ENCODE measurements at places on chromosomes 1 and 21.

- no peak for DNase-seq
Observed at GRCh38 chr1:167425482-167425881, 92.8 kb downstream of the CD247 start.

DNA sequence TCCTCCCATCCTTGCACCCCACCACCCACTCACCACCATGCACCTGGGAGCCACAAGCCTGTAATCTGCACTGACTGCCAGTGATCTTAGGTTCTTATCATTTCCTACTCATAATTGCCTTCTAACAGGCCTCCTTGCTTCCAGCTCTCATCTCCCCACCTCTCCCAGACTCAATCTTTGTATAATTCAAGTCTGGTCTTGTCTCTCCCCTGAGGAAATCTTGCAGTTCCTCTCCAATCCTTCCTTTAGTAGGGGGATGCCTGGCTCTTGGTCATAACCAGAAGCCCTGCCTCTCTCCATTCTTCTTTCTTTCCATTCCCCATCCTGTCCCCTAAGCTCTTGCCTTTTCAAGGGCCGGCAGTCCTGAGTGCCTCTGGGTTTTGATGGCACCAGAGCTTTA, 27.8 kb downstream of the PIGM start:
- no peak for DNase-seq

- DNase-seq = no peak
Observed at GRCh38 chr1:76840278-76840677, 27.0 kb upstream of the ST6GALNAC5 start.

DNA sequence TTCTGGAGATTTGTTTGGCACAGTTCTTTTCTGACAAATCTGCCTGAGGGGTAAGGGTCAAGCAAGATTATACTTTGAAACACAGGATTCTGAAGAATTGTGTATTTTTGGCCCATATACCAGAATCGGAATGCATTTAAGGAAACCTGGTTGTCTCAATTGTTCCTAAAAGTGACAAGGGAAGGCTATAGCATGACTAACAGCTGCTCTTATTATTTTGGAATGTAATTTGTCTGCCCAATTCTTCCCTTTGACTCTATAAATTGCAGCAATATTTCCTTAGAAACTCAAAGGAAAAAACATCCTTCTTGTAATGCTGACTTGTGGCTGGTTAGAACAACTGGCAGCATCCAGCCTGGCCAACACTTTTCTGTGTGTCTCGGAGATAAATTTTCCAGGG, 15.8 kb upstream of the VCAM1 start:
- DNase-seq = no peak

DNA sequence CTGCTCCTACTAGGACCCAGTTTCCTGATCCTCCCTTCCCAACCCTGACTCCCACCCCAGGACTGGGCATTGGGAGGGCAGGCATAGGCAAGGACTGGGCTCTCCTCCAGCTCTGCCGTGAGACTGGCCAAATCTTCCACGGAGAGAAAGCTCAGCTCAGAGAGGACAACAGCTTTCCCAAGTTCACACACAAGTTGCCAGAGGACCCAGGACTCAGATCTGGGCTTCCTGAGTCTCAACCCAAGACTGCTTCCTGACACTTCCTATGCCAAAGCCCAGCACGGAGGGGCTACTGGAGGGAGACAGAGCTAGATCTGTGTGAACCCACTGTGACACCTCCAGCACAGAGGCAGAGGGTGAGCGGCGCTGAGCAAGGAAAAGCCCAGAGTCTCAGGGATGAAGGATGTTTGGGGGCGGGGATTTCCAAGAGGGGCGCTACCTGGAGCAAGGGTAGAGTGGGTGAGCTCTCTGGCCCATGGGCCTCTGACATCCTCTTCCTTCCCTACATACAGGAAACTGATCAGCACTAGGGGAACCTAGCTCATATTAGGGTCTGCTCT, 7.1 kb downstream of the PDZK1IP1 start:
- no peak for DNase-seq

DNA sequence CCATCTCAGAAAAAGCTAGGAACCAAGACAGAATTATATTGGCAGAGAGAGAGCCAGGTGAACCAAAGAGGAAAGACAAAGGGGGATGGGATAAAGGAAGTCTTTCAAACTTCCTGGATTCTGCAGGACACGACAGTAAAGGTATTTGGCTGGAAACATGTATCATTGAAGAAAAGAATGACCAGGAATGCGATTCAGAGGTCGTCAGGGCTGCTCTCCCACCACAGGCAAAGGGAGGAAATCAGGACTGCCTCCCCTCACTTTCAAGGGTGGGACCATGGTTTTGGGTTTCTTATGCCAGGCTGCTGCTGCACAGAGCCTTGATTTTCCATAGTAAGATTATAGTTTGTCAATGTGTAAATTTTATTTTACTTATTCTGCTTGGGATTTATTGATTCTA, 848.8 kb downstream of the BRINP3 start:
- DNase-seq = no peak

DNA sequence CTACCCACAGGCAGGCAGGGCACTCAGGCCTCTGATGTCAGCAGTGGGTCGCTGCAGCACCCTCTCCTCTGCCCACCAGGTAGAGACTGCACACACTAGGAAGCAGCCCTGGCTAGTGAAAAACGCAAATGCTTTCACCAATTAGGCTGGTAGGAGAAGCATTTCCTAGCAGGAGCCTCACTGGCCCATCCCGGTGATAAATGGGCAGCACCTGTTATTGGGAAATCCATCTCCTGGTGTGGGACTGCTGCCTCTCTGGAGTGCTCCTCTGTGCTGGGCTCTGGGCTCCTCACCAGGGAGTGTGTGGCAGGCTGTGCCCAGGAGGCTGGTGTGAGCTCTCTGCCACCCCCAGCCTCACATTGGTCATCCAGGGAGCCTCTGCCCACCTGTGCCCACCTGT, 28.6 kb downstream of the LRP8 start:
- DNase-seq = no peak

GRCh38 chr1:230067871-230068620, 1.0 kb downstream of the GALNT2 start:
- DNase-seq = no peak

GRCh38 chr1:93649231-93649630, 32.4 kb downstream of the BCAR3 start:
- no peak for DNase-seq

- DNase-seq = no peak
Observed at GRCh38 chr1:116433275-116434257, 60.5 kb downstream of the ATP1A1 start.

GRCh38 chr1:151621351-151621750, 9.5 kb downstream of the SNX27 start:
- no peak for DNase-seq

- DNase-seq = no peak
Observed at GRCh38 chr1:206761159-206761768, 9.3 kb upstream of the IL19 start.

DNA sequence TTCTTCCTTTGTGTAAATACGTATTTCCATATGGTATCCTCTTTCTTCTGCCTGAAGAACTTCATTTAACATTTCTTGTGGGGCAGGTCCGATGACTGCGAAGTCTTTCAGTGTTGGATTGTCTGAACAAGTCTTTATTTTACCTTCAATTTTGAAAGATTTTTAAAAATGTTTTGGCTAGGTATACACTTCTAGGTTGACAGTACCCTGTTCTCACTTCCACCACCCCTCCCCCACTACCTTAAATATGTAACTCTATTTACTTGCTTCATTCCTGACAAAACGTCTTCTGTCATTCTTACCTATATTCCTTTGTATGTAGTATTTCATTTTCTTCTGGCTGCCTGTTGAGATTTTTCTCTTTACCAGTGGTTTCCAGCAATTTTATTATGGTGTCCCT, 85.7 kb upstream of the ARTN start:
- DNase-seq = no peak

DNA sequence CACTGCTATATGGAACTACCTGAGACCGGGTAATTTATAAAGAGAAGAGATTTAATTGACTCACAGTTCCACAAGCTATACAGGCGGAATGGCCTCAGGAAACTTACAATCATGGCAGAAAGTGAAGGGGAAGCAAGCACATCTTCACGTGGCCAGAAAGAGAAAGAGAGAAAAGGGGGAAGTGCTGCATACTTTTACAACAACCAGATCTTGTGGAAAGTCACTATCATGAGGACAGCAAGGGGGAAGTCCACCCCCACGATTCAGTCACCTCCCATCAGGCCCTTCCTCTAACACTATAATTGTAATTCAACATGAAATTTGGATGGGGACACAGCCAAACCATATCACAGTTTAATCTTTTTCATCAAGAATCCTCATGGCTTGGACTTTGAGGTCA, 339.2 kb upstream of the AJAP1 start:
- DNase-seq = no peak

GRCh38 chr1:100440075-100440809, 87.9 kb downstream of the CDC14A start:
- DNase-seq = no peak

GRCh38 chr1:21919520-21919919, 17.6 kb downstream of the HSPG2 start:
- no peak for DNase-seq

DNA sequence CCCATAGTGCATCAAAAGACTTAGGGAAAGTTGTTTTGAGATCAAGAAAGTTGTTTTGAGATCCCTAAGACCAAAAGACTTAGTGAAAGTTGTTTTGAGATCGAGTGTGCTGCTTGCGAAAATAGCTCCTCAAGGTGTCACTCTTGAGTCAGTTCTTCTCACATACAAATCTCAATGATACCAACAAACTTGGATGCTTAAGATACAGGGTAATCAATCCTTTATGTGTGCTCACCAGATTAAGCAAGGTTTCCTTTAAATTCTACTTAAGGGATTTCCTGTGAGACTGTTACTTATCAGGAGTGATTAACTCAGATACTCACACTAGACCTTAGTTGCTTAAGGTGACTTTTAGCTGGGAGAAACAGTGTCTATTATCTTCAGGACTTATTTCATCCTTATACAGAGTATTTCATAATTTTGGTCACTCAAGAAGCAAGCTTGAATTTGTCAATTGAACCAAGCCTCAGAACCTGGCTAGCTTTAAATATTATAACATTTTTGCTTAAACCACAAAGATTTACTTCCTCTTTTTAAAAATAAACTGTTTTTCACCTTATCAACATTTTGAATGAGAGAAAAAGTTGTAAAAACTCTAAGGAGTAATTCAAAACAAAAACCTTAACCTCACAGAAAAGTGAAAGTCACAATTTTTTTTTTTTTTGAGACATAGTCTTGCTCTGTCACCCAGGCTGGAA, 8.0 kb upstream of the RLF start:
- no peak for DNase-seq

- no peak for DNase-seq
Observed at GRCh38 chr1:174949061-174949460, 50.7 kb upstream of the CACYBP start.

- no peak for DNase-seq
Observed at GRCh38 chr1:170671629-170671963, 7.7 kb downstream of the PRRX1 start.

- DNase-seq = no peak
Observed at GRCh38 chr1:227777646-227778045, 37.8 kb upstream of the PRSS38 start.

GRCh38 chr21:41823166-41823565, 56.0 kb downstream of the PRDM15 start:
- no peak for DNase-seq

DNA sequence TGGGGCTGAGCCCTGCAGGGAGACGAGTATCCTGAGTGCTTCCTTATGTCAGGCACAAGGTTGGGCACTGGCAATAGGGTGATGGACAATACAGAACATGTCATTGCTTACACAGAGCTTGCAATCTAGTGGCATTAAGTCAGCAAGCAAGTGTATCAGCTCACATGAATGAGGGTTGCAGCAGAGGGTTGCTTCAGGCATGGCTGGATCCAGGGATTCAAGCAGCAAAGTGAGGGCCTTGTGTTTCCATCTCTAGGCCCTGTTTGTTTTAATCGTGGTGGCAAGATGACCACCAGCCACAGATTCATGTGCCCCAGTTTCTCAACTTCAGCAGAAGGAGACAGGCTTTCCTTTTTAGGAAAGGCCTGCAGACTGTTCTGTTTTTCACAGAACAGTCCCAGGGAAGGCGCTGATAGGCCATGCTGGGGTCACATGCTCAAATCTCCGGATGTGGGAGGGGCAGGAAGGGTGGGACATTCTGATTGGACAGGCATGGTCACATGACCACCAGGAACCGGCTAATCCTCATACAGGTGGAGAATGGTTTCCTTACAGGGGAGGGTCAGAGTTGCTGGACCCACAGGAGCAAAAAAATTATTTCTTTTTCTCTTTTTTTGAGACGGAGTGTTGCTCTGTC, 14.4 kb downstream of the PLOD1 start:
- no peak for DNase-seq

DNA sequence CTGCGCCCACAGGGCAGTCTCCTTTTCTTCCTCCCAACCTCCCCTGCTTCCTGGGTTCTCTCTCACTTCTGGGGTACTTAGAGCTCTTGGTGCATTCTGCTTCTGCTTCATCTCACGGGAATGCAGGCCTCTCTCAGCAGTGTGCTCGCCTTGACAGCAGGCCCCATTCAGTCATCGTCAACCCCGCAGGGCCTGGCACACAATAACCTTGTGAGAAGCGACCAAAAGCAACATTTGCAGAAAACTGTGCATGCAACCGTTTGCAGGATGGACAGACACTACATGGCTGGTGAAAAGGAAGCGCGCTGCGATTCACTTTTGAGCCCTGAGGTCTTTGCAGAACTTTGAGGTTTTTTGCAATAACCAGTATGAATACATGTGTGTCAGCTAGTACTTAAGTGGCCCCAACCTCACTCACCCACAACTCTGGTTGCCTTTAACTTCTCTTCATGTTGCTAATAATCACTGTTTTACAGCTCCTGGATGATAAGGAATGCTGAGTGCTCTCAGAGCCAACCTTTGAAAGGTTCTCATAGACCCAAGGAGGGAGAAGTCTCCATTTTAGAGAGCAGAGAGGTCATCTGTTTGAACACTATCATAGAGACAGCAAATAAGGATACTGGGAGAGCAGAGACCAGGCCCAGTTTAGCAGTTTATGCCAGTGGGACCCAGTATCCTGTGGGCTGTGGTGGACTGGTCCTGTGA, 2.5 kb upstream of the CD160 start:
- no peak for DNase-seq

GRCh38 chr1:188426561-188426960, 1597.8 kb downstream of the PLA2G4A start:
- DNase-seq = no peak

- no peak for DNase-seq
Observed at GRCh38 chr1:31668303-31668883, 23.7 kb upstream of the PEF1 start.

DNA sequence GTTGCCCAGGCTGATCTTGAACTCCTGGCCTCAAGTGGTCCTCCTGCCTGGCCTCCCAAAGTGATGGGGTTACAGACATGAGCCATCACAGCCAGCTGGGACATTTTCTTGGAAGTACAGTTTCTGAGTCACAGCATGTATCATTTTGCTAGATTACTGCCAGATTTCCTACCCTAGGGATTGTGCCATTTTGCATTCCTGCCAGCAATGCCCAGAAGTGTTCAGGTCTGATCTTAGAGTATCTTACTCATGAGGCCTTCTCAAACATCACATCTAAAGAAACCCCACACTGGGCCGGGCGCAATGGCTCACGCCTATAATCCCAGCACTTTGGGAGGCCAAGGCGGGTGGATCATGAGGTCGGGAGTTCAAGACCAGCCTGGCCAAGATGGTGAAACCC, 10.2 kb downstream of the BMP8A start:
- no peak for DNase-seq

All from stimulated activated CD8-positive, alpha-beta memory T cell treated with anti-CD3 and anti-CD28 coated beads, Interleukin-15, amount 100 ng/mL, for 24 hours (primary cell).